Naive thymus-derived CD4-positive, alpha-beta T cell (primary cell): ENCODE measurements at places on chromosomes 1 and 21. TPM values are rescaled to one million over a fixed set of nuclear protein-coding genes. Genes with fewer than 3 reads are reported as not detected.

GRCh38 chr1:154943649-154944400, 7.3 kb upstream of the PMVK start:
- no peak for DNase-seq

GRCh38 chr1:169326956-169327268, 40.7 kb downstream of the NME7 start:
- no peak for DNase-seq

DNA sequence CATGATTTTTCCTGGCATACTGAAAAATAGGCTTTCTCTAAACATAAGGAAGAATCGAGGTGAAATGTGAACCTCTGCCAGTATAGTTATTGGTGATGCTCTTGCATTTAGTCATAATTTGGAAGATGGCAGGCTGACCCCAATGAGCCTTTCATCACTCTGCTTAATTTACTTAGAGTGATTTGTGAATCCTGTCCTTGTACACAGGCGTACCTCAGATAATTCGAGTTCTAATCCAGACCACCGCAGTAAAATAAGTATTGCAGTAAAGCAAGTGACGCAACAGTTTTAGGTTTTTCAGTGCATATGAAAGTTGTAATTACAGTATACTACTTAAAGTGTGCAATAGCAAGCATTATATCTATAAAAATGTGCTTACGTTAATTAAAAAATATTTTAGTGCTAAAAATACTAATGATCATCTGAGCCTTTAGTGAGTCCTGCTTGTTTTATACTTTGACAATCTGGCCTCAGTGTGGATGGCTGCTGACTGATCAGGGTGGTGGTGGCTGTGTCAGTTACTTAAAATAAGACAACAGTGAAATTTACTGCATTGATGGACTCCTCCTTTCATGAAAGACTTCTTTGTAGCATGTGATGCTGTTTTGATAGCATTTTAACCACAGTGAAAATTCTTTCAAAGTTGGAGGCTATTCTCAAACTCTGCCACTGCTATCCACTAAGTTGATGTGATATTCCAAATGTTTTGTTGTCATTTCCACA, 1.7 kb downstream of the PKNOX1 start:
- no peak for DNase-seq

Gene GABRD
- total RNA-seq, result not detected

DNA sequence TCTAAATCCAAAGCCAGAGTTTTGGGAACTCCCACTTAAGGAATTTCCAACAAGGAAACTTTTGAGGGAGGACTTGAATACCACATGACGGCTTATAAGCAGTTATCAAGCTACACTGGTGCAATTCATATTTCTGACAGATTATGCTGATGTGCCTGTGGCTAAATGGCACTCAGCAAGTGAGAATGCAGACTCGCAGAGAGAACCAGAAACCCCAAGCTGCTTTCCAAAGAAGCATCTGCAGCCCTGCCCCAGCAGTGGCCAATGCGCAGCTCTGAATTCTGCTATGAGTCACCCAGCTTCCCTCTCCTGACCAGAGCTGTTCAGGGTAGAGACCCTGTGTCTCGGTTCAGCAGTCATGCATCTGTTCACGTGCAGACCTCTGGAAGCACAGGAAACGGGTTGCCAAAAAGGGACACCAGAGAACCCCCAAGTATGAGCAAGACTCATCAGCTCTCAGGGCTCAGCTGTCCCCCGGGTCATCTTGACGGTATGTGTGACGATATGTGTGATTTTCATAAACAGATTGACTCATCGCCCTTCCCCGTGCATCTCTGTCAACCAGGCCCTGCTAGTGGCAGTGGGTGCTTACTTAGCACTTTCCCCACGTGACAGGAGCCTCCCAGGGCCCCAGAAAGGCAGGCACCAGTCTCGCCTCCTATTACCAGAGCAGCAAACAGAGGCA, 76.3 kb downstream of the ITPKB start:
- DNase-seq, result peak; percentile 72

- DNase-seq, result no peak
These were observed 53.0 kb upstream of the CNN3 start for GRCh38 chr1:94979656-94980581.

DNA sequence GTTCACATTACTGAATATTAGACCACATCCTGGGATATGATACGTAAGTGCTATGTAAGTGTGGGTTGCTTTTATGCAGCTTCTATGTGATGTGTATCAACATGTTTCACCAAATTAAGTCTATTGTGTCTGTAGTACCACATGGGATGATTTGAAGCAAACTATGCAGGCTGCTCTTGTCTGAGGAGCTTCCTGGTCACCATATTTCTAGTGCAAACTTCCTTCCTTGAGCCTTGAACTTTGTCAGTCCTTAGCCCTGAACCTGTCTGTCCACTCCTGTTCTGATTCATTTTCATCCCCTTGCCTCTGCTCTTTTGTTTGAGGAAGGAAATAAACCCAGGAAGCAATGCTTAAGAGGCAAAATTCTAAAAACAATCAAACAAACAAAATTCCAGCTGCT, 117.5 kb upstream of the VANGL1 start:
- DNase-seq, result no peak

DNA sequence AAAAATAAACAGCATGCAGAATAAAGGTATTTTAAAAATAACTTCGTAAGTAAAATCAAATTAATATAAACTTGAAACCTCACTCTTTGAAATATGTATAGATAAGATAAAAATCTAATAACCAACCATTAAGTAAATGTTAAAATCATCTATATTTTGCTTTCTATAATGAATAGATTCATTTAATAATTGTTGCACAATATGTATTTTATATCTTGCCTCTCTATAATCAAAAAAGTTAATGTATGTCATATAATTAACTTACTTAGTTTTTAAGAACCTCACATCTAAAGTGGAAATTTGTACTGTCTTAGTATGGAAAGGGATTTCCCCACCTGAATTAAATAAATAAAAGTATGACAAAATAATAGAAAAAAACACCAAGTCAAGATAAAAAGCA, 42.4 kb upstream of the RBM34 start:
- DNase-seq, result no peak

DNA sequence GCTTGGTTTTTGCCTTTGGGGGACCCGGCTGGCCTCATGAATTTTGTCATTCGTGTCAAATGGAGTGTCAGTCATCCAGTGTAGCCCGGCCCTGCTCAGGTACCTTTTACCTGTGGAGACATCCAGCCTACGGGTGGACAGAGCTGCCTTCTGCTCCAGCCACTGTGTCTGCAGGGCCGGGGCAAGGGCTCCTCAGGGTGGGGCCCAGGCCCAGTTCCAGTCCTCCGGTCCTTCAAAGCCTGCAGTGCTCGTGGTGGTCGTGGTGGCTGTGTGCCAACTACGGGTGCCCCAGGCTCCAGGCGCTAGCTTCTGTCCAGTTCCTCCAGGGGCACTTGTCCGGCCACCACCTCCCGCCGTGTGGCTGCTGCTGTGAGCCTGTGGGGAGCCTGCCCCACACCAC, 54.8 kb downstream of the TRIM11 start:
- DNase-seq, result no peak

- no peak for DNase-seq
These were observed 3.9 kb upstream of the IL10 start for GRCh38 chr1:206776229-206776628.

DNA sequence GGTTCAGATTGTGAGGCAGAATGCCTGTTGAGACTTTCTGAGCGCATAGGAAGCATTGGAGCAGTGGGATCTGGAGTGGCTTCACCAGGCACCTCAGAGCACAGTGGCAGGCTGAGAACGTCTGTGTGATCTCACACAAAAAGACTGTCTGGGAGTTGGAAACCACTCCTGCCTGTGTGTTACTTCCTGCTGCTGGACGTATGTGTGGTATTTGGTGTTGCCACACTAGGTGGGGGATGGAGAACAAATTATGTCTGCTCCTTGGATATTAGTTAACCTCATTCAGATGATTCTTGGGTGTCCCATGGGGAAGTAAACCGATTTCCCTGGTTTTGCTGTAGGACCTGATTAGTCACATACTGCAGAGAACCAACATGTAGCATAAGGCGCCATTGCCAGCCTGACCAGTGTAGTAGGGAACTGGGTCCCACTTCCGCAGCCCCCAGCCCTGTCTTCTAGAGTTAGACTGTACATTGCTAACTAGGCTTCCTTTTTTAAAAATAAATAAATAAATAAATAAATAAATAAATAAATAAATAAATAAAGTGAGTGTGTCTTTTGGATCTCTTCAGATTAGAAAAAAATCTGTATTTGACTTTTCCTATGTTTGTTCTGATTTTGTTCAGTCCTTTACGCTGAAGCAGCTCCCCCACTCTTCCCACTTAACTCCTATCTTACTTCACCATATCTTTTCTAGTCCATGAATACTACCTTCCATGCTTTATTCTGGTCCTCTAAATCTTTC, 26.9 kb downstream of the UCK2 start:
- no peak for DNase-seq

DNA sequence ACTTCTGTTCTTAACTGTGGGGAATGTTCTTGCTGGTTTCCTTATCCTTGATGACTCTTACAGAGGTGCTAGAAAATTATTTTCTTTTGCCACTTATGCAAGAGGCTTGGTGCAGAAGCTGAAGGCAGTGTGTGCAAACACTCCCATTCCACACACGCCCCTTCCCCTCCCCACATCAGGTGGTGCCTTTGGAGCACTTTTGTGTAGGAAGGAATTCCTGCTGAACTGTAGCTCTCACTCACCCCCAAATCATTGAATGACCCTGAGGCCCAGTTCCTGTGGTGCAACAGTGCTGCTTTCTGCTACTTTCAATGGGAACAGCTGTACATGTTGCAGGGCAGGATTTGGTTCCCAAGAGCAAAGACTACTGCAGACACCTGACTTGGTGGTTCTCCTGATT, 101.8 kb downstream of the CD247 start:
- DNase-seq, result no peak

GRCh38 chr1:211967704-211968103, 67.7 kb downstream of the INTS7 start:
- no peak for DNase-seq

GRCh38 chr21:19608101-19608621, 1204.6 kb upstream of the TMPRSS15 start:
- DNase-seq, result no peak

GRCh38 chr1:108590957-108591356, 31.1 kb downstream of the EEIG2 start:
- peak; percentile 25 for DNase-seq

GRCh38 chr21:34900376-34900775, 148.7 kb downstream of the RUNX1 start:
- no peak for DNase-seq

Gene PBX1
- 1.3 TPM for total RNA-seq

Gene MPZL1
- 13.1 TPM for total RNA-seq

DNA sequence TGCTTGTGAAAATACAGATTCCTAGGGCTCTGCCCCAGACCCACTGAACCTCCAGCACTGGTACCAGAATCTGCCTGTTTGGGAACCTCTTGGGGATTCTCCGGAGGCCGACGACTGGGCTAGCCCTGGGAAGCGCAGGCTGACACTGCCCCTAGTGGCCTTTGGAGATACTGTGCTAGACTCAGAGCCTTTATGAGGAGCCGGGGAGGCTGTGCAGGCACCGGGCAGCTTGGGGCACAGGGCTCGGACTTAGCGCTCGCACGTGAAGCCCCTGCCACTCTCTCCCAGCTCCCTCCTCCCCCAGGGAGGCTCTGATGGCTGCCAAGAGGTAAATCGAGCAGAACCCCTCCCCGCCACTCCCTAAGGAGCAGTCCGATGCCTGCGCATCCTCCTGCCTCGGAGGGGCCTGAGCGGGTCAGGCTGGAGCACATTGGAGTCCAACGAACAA, 144.6 kb upstream of the TNR start:
- DNase-seq, result no peak

- DNase-seq, result no peak
These were observed 339.8 kb downstream of the PRDM2 start for GRCh38 chr1:14039582-14040430.

Gene UBL4B
- not detected for total RNA-seq

Gene RGS13
- total RNA-seq, result not detected

Gene DYRK3
- total RNA-seq, result 1.1 TPM

DNA sequence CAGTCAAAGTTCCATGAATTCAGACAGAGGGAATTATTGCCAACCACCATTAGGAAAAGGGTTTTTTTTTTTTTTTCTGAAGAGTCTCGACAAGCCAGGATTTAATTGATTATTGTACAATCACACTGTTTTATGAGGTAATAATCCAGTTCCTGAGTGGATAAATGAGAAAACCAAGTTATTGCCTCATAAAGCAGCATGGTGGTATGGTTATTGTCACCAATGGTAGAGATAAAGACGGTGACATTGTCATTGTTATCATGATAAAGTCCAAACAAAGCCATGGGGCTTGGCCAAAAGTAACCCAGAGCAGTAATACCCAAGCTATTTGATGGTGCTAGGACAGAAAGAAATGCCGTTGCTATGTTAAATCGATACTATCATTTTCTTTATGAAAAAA, 232.8 kb downstream of the USH2A start:
- DNase-seq, result no peak

DNA sequence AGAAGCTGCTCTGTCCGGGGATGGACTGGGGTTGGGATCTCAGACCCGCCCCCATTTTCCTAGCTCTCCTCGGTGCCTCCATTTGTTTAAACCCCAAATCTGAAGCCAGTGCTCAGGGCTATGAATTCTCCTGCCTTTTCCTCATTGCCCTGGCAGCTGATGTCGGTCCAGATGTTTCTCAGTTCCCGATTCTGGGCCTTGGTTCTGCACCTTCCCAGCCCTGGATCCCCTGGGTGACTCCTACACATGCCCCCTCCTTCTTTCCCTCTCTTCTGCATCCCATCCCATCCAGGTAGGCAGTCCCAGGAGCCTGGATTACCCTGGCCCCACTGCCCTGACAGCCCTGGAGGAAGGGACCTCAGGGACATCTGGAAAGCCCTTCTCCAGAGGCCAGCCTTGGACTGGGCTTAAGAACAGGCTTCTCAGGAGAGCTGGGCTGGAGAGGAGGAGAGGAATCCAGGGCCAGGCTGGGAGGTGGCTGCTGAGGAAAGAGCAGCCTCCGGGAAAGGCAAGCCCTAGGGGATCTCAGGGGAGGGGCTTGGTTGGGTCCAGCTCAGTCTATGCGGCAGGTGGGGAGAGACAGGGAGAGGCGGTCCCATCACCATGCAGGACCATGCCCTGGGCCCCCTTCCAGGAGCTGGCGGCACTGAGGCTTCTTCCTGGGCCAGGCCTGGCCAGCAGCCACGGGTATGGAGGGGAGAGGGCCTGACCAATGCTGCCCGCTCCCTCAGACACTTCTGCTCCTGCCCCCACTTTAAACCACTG, 6.8 kb upstream of the EPS8L3 start:
- no peak for DNase-seq

Gene ALX3
- total RNA-seq, result not detected

Gene UTP25
- 15.3 TPM for total RNA-seq

Gene NUF2
- 1.0 TPM for total RNA-seq

DNA sequence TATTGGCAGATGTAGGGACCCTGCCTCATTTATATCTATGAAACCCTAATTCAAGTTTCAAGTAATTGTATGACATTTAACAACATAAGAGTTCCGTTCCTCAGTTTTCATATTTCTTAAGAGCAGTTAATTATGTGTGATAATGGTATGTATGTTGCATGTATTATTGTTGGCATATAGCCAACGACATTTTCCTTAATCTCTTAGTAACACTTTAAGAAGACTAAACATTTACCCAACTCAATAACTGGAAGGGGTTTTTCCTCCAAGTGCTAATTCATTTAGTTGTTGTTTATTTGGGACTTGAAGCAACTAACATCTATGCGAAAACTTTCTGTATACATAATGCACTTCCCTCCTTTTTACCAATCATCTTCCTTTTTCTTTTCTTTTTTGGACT, 1.5 kb upstream of the RALGPS2 start:
- DNase-seq, result no peak
